ENCODE measurements at places on chromosomes 2 and 18.

DNA sequence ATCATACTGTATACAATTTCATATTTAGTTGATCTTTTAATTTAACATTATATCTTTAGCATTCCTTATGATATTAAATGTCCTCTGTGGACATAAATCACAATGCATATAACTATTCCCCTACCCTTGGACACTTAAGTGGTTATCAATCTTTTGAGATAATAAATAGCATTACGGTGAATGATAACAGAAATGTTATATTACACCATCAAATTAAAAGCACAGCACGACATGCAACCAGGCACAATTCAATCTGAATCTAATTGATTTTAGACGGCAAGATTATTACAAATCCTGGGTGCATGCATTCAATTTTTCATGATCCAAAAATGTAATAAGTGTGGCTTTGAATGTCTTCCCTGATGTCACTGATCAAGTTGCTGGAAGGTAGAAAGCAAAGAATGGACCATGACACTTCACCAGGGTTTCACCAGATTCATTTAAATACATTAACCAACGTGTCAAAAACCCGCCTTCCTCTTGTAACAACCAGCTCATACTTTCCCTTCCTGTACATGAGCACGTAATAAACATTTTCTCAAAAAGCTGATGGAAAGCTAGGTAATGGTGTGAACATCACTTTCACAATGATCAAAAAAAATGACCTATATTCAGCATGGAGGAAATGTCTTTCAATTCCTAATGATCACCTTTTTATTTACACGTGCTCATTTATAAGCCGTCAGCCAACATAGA is 513.7 kb upstream of the ID2 start:
- no peak overlapping the region for H3K27ac ChIP-seq
- peaks cover 6% of the 10 kb centered on the region for H3K27me3 ChIP-seq
- H3K36me3 ChIP-seq, result no peaks in the 10 kb centered on the region
- H3K4me3 ChIP-seq, result no peak overlapping the region
- DNase-seq, result no peak

GRCh38 chr2:142880279-142880678 is 2.8 kb downstream of the KYNU start:
- no peak overlapping the region for H3K27ac ChIP-seq
- DNase-seq, result no peak
- no peaks in the 10 kb centered on the region for H3K27me3 ChIP-seq
- H3K36me3 ChIP-seq, result no peaks in the 10 kb centered on the region
- no peaks in the 10 kb centered on the region for H3K4me1 ChIP-seq

GRCh38 chr2:77512507-77512906 is 9.7 kb downstream of the LRRTM4 start:
- no peak overlapping the region for H3K27ac ChIP-seq
- DNase-seq, result no peak
- no peaks in the 10 kb centered on the region for H3K27me3 ChIP-seq
- H3K4me1 ChIP-seq, result no peaks in the 10 kb centered on the region
- H3K4me3 ChIP-seq, result no peak overlapping the region
- no peaks in the 10 kb centered on the region for H3K36me3 ChIP-seq

DNA sequence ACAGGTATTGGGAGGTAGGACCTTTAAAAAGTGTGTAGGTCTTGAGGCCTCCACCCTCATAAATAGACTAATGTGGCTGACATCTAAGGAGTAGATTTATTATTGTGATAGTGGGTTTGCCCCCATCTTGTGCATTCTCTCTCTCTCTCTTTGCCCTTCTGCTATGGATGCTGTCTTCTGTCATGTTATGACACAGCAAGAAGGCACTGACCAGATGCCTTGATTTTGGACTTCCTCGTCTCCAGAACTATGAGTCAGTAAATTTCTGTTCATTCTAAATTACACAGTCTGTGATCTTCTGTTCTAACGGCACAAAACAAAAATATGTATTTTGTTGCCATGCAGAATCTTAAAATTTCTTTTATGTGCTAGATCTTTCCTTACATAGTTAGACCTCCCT is 66.9 kb downstream of the ATAD2B start:
- H3K4me3 ChIP-seq, result no peak overlapping the region
- no peak overlapping the region for H3K27ac ChIP-seq
- no peaks in the 10 kb centered on the region for H3K4me1 ChIP-seq
- H3K27me3 ChIP-seq, result no peaks in the 10 kb centered on the region
- H3K36me3 ChIP-seq, result peaks cover 17% of the 10 kb centered on the region
- DNase-seq, result no peak

DNA sequence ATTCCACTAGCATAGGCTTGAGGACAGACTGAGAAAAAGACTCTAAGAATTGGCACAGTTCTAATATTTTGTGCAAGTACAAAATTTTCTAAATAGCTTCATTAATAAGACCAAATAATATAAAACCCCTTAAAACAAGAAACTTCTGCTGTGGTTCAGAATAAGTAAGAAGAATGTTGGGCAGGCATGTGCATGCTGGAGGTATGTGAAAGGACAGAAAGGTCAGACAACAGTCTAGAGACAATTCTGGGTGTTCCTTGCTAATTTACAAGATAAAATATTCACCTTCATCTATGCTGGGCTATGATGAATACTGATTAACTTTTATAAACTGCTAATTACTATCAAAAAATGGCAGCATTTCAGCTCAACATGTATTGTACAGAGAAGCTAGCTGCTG is 14.9 kb downstream of the CEBPZOS start:
- H3K4me3 ChIP-seq, result no peak overlapping the region
- no peak for DNase-seq
- peaks cover 71% of the 10 kb centered on the region for H3K36me3 ChIP-seq
- H3K4me1 ChIP-seq, result peaks cover 3% of the 10 kb centered on the region
- H3K27ac ChIP-seq, result no peak overlapping the region
- H3K27me3 ChIP-seq, result no peaks in the 10 kb centered on the region

DNA sequence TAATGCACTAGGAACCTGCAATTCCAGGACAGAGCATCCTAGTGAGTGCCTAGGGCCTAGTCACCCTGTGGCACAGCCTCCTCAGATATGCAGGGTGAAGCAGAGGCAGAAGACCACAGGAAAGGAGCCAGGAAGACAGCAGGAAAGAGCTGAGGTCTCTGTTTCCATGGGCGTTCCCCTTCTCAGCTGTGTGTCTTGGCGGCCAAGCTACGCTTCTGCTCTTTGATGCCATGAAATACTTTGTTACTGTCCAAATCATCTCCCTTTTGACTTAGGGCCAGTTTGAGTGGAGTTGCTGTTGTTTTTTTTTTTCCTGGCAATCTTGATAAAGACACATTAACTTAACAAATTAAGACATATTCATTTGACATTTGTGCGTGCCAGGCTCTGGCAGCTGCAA is 67.3 kb downstream of the APOB start:
- no peaks in the 10 kb centered on the region for H3K4me1 ChIP-seq
- DNase-seq, result no peak
- H3K4me3 ChIP-seq, result no peak overlapping the region
- H3K36me3 ChIP-seq, result no peaks in the 10 kb centered on the region
- H3K27me3 ChIP-seq, result peaks cover 11% of the 10 kb centered on the region
- no peak overlapping the region for H3K27ac ChIP-seq

DNA sequence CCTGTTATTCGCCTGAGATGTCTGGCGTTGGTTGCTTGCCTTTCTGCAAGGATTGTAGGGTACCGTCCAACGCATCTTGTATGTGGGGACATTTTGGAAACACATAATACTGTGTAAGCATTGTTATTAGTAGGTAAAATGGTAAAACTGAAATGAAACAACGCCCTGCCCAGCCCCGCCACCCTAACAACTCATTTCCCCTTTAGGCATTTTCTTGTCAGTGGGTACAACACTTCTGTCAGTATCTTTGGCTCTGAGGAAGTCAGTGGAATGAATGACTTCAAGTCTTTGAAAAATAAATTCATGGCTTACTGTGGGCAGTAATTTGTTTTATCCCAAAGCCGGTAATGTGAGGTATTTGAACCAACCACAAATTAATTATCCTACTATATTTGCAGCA is 86.0 kb downstream of the FMNL2 start:
- no peaks in the 10 kb centered on the region for H3K36me3 ChIP-seq
- no peak overlapping the region for H3K27ac ChIP-seq
- no peak for DNase-seq
- peaks cover 3% of the 10 kb centered on the region for H3K4me1 ChIP-seq

DNA sequence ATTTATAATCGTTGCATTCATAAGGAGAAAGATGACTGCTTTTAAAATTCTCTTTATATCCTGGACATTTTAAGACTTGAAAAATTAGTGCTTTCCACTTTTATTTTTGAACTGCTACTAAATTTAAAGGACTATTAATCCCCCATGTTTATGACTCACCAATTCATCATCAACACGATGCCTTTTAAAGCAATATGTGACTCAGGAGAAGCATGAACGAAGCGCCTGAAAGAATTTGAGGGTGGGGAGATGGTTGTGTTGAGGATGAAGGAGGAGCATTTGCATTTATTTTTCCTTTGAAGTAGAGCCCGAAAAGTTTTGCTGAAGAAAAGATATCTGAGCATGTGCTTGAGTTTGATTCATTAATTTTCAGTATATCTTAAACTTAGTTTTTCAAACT is 192.2 kb upstream of the LRRTM1 start:
- no peak overlapping the region for H3K4me3 ChIP-seq
- no peak overlapping the region for H3K27ac ChIP-seq
- no peak for DNase-seq
- H3K27me3 ChIP-seq, result no peaks in the 10 kb centered on the region
- no peaks in the 10 kb centered on the region for H3K36me3 ChIP-seq
- no peaks in the 10 kb centered on the region for H3K4me1 ChIP-seq

GRCh38 chr2:164495491-164496223 is 125.6 kb downstream of the GRB14 start:
- H3K36me3 ChIP-seq, result no peaks in the 10 kb centered on the region
- DNase-seq, result no peak
- H3K4me1 ChIP-seq, result no peaks in the 10 kb centered on the region
- no peaks in the 10 kb centered on the region for H3K27me3 ChIP-seq

GRCh38 chr2:80105015-80105640 is 199.4 kb downstream of the LRRTM1 start:
- H3K36me3 ChIP-seq, result no peaks in the 10 kb centered on the region
- no peaks in the 10 kb centered on the region for H3K4me1 ChIP-seq
- H3K27me3 ChIP-seq, result no peaks in the 10 kb centered on the region
- H3K27ac ChIP-seq, result no peak overlapping the region
- no peak overlapping the region for H3K4me3 ChIP-seq
- DNase-seq, result no peak

GRCh38 chr18:42275138-42275535 is 320.1 kb downstream of the PIK3C3 start:
- no peak for DNase-seq
- no peaks in the 10 kb centered on the region for H3K36me3 ChIP-seq
- no peak overlapping the region for H3K4me3 ChIP-seq
- no peaks in the 10 kb centered on the region for H3K27me3 ChIP-seq
- no peaks in the 10 kb centered on the region for H3K4me1 ChIP-seq
- H3K27ac ChIP-seq, result no peak overlapping the region

- no peaks in the 10 kb centered on the region for H3K27me3 ChIP-seq
- H3K4me1 ChIP-seq, result no peaks in the 10 kb centered on the region
- peaks cover 30% of the 10 kb centered on the region for H3K36me3 ChIP-seq
- no peak for DNase-seq
- no peak overlapping the region for H3K4me3 ChIP-seq
Measured at GRCh38 chr2:61281321-61281720, 119.3 kb downstream of the C2orf74 start.

- DNase-seq, result no peak
- H3K4me1 ChIP-seq, result no peaks in the 10 kb centered on the region
- H3K36me3 ChIP-seq, result no peaks in the 10 kb centered on the region
- no peak within 1 kb of the TSS for H3K27ac ChIP-seq
- peaks cover 18% of the 10 kb centered on the region for H3K27me3 ChIP-seq
Measured at GRCh38 chr2:229270551-229271410, at the start of gene PID1. TSS of gene PID1 (minus strand) at chr2:229271287. CDS start at chr2:229271043, 244 bp downstream.

GRCh38 chr2:72669121-72669520 is 156.7 kb downstream of the EXOC6B start:
- no peak overlapping the region for H3K4me3 ChIP-seq
- DNase-seq, result no peak
- no peaks in the 10 kb centered on the region for H3K36me3 ChIP-seq
- H3K27ac ChIP-seq, result no peak overlapping the region
- H3K4me1 ChIP-seq, result no peaks in the 10 kb centered on the region
- no peaks in the 10 kb centered on the region for H3K27me3 ChIP-seq

DNA sequence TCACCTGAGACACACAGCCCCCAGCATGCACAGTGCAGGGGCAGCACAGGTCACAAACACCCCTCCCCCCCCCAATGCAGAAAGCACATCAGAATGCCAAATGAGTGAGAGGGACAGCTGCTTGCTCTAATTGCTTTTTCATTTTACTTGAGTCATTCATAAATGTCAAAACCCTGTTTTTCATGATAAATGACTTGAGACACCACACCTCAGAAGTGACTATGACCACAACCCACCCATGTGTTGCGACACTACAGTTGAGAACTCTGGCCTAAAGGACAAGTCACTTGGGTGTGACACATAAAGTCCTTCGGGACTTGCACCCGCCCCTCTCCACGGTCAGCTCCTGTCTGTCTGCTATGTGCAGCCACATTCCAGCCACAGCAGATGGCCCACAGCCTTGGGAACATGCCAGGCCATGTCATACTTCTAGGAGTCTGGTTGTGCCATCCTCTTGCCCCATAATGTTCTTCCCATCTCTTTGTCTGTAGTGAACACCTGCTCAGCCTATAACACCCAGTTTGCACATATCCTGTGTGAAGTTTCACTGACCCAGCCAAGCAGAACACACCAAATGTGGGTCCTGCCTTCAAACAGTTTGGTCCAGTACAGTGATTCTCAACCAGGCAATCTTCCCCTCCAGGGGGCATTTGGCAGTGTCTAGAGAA is 30.2 kb upstream of the RIOK3 start:
- H3K27me3 ChIP-seq, result no peaks in the 10 kb centered on the region
- H3K4me1 ChIP-seq, result no peaks in the 10 kb centered on the region
- no peaks in the 10 kb centered on the region for H3K36me3 ChIP-seq
- no peak overlapping the region for H3K27ac ChIP-seq

- H3K27ac ChIP-seq, result no peak overlapping the region
- no peaks in the 10 kb centered on the region for H3K4me1 ChIP-seq
- no peaks in the 10 kb centered on the region for H3K27me3 ChIP-seq
- no peaks in the 10 kb centered on the region for H3K36me3 ChIP-seq
- no peak for DNase-seq
Measured at GRCh38 chr2:184945326-184945725, 347.0 kb downstream of the ZNF804A start.

DNA sequence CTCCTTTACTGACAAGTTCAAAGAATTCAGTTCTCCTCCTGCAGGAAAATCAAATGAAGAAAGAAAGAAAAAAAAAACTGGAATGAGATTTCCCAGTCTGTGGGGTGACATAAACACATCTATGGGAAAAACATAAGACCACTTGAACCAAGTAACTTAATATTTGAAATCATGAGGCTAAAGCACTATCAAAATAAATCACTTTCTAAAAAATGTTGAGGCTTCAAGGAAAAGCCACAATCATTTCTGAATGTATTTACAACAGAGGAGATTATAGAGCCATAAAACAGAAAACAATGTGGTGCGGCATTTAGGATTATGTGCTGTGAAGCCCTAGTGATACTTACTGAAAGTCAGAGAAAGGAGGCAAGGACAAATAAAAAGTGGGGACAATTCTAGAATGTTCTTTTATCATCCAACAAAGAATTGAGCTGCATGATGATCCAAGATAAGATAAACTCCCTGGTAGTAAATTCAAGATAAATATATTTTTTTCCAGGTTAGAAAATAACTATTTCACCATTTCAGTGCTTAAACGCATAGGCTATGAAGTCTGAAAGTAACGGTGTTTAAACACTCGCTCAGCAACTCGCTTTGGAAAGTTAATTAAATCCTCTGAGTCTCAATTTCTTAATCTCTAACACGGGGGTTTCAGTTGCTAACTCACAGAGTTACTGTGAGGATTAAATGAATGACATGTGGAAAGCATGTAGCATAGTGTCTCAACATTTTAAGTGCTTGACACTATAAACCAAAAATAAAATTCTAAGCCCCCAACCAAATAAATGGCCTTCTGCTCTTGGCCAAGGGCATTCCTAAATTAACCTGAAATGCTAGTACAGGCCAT is 288.5 kb downstream of the AGPS start:
- H3K27ac ChIP-seq, result no peak overlapping the region
- no peaks in the 10 kb centered on the region for H3K4me1 ChIP-seq
- no peak overlapping the region for H3K4me3 ChIP-seq
- no peaks in the 10 kb centered on the region for H3K36me3 ChIP-seq

Measured in activated naive CD4-positive, alpha-beta T cell treated with anti-CD3 and anti-CD28 coated beads, Interleukin-2, amount 10 ng/mL, durations not matched to agents 7 days and 5 days (primary cell).